ENCODE measurements at places on chromosomes 5 and 9. TPM values are rescaled to one million over a fixed set of nuclear protein-coding genes. Genes with fewer than 3 reads are reported as not detected.

NEUROG1 gene
- total RNA-seq, result not detected

ZNF658 gene
- total RNA-seq, result 4.1 TPM

HEXB gene
- total RNA-seq, result 84.6 TPM

ADGRV1 gene
- 1.0 TPM for total RNA-seq

ZNF300 gene
- total RNA-seq, result 3.7 TPM

PROB1 gene
- total RNA-seq, result 2.9 TPM

LPAR1 gene
- total RNA-seq, result 8.9 TPM

SH3GL2 gene
- total RNA-seq, result not detected

DNA sequence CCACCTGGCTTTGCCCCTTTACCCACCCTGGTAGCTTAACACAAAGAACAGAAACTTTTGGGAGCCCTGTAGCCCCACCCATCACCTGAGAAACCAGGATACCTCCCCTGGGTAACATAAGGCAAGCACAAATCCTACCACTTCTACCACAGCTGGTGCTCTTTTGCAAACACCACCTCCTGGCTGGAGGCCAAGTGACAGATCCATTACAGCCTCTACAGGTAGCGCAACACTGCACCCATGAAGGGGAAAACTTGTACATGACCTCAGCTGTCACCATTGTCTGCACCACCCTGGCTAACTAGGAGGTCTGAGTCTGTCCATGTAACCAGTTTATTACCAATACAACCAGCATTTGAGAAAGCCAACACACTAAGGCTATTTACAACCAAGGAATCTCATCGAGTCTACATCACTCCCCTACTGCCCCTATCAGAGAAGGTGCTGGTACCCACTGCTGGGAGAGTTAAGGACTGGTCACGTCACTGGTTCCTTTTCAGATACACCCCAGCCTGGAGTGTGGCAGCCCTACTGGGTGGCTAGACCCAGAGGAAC, 128.6 kb downstream of the PJA2 start:
- no peaks in the 10 kb centered on the region for H3K27me3 ChIP-seq
- no peak overlapping the region for H3K27ac ChIP-seq
- H3K4me1 ChIP-seq, result no peaks in the 10 kb centered on the region
- DNase-seq, result peak; percentile 3
- no peaks in the 10 kb centered on the region for H3K36me3 ChIP-seq
- H3K4me3 ChIP-seq, result no peak overlapping the region

- H3K36me3 ChIP-seq, result no peaks in the 10 kb centered on the region
- no peak for DNase-seq
- no peaks in the 10 kb centered on the region for H3K27me3 ChIP-seq
- H3K4me3 ChIP-seq, result no peak overlapping the region
- H3K4me1 ChIP-seq, result no peaks in the 10 kb centered on the region
These were observed 110.9 kb downstream of the MACIR start for GRCh38 chr5:103369125-103370120.

GRCh38 chr5:159531554-159532105, 201.3 kb upstream of the IL12B start:
- H3K27ac ChIP-seq, result no peak overlapping the region
- no peaks in the 10 kb centered on the region for H3K27me3 ChIP-seq
- H3K4me1 ChIP-seq, result peaks cover 10% of the 10 kb centered on the region
- DNase-seq, result no peak
- no peaks in the 10 kb centered on the region for H3K36me3 ChIP-seq

DNA sequence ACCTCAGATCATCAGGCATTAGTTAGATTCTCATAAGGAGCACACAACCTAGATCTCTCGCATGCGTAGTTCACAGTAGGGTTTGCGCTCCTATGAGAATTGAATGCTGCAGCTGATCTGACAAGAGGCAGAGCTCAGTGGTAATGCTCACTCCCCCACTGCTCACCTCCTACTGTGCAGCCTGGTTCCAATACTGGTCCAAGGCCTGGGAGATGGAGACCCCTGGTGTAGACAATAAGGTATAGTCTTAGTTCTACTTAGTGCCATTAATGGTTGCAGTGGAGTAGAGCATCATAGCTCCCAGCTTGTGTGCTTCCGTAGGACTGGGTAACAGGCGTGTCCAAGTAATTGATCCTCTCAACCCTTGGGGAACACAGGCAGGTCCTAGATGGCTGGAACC, 70.4 kb upstream of the ANKRD55 start:
- peaks cover 6% of the 10 kb centered on the region for H3K4me1 ChIP-seq
- no peak overlapping the region for H3K4me3 ChIP-seq
- no peak overlapping the region for H3K27ac ChIP-seq
- DNase-seq, result no peak

DNA sequence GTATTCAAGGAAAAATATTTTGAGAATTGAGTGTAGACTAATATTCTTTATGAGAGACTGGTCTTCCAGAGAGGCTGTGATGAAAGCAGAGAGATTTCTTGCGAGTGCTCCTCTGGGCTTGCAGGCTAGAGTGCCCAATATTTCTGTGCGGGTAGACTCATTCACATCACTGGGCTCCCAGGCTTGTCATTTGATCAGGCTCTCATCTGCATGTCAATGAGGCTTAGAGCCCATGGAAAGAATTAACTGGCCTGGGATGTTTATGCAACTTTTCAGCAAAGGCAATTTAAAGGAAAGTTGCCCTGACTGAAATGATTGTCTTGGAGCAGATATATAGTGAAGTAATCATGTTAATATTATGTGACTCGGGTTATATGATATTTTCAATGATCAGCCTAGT, 42.3 kb downstream of the SNCAIP start:
- H3K4me3 ChIP-seq, result no peak overlapping the region
- H3K36me3 ChIP-seq, result no peaks in the 10 kb centered on the region
- no peak overlapping the region for H3K27ac ChIP-seq

GRCh38 chr5:143313298-143313852, 90.1 kb downstream of the NR3C1 start:
- DNase-seq, result no peak
- H3K4me3 ChIP-seq, result no peak overlapping the region
- H3K27me3 ChIP-seq, result no peaks in the 10 kb centered on the region

GRCh38 chr5:180806351-180807011, 3.9 kb upstream of the MGAT1 start:
- no peaks in the 10 kb centered on the region for H3K27me3 ChIP-seq
- H3K36me3 ChIP-seq, result 0 out of 2 replicates have a peak, but pooled peaks cover 3% of the 10 kb centered on the region
- peak overlapping the region; percentile 60 for H3K27ac ChIP-seq
- peaks cover 45% of the 10 kb centered on the region for H3K4me1 ChIP-seq
- H3K4me3 ChIP-seq, result peak overlapping the region; percentile 95
- DNase-seq, result peak; percentile 80

DNA sequence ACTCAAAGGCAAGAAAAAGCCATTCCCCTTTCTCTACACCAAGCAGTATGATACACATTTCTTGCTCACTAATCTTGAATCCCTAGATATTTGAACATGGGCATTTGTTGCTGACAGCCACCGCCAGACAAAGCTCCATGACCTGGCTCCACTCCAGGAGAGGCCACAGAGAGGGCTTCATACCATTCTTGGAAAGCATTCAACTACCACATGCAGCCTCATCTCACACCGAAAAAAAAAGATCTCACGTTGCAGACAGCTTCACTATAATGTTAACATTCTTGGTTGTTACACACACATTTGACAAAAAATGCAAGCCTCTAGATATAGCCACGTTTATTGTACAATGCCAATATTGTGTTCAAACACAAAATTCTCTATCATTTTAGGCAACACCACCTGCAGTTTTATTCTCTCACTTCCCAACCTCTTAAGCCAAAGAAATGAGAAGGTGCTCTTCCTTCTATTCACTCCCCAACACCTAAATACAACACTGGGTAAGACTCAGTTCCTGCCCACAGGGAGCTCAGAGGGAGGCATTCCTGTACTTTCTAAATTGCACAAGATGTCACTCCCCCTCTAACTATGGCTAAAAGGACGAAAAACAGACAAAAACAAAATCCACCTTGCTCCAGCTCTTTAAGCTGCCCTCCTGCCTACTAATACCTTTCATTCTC, 222.4 kb downstream of the TSSK1B start:
- H3K36me3 ChIP-seq, result no peaks in the 10 kb centered on the region
- H3K27ac ChIP-seq, result no peak overlapping the region
- H3K27me3 ChIP-seq, result no peaks in the 10 kb centered on the region
- H3K4me3 ChIP-seq, result no peak overlapping the region
- DNase-seq, result peak; percentile 3

DNA sequence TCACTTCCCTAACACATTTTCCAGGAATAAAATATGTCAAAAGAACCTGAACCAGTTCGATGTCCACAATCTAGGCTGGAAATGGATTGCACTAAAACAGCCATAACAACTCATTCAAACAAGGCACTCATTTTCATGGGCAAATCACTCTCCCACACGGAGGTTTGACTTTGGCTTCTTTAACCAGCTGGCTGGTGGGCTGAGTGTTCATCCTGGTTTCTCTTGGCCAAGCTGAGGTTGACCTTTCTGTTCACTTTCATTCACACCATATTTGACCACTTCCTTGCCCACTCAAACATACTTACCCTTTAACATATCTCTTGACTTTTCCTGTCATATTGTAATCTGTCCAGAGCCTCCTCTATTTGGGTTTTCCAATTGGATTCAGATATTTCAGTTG, 5.4 kb downstream of the IL7R start:
- H3K27me3 ChIP-seq, result no peaks in the 10 kb centered on the region
- H3K27ac ChIP-seq, result no peak overlapping the region
- peaks cover 54% of the 10 kb centered on the region for H3K4me1 ChIP-seq
- DNase-seq, result no peak

GRCh38 chr9:78386773-78387172, 89.8 kb downstream of the PSAT1 start:
- DNase-seq, result no peak
- H3K4me1 ChIP-seq, result no peaks in the 10 kb centered on the region
- H3K27me3 ChIP-seq, result 0 out of 2 replicates have a peak, but pooled peaks cover 5% of the 10 kb centered on the region
- no peaks in the 10 kb centered on the region for H3K36me3 ChIP-seq
- H3K27ac ChIP-seq, result no peak overlapping the region
- H3K4me3 ChIP-seq, result no peak overlapping the region

DNA sequence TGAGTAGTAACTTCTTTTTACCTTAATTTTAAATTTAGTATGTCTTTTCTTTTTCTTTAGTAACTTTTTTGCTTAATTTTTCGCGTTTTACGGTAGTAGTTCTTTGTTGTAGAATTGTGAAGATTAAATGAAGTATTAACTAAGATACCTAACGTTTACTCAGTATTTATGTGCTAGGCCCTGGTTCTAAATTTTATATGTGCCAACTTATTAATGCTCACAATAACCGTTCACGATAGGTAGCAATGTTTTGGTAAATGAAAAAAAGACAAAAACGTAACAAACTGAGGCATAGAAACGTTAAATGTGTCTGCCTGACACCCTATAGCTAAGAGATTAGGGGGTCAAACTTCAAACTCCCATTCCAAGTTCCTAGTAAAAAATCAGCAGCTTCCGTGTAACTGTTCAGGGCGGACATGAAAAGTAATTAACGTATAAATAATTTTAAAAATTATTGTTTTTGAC, 1.2 kb downstream of the MRPS30 start:
- H3K4me3 ChIP-seq, result peak overlapping the region; percentile 86
- H3K36me3 ChIP-seq, result peaks cover 43% of the 10 kb centered on the region
- no peak for DNase-seq
- H3K4me1 ChIP-seq, result peaks cover 26% of the 10 kb centered on the region

- H3K36me3 ChIP-seq, result no peaks in the 10 kb centered on the region
- no peak overlapping the region for H3K27ac ChIP-seq
- DNase-seq, result no peak
- no peaks in the 10 kb centered on the region for H3K27me3 ChIP-seq
- H3K4me1 ChIP-seq, result no peaks in the 10 kb centered on the region
These were observed 150.6 kb downstream of the ERCC6L2 start for GRCh38 chr9:96025995-96026602.

DNA sequence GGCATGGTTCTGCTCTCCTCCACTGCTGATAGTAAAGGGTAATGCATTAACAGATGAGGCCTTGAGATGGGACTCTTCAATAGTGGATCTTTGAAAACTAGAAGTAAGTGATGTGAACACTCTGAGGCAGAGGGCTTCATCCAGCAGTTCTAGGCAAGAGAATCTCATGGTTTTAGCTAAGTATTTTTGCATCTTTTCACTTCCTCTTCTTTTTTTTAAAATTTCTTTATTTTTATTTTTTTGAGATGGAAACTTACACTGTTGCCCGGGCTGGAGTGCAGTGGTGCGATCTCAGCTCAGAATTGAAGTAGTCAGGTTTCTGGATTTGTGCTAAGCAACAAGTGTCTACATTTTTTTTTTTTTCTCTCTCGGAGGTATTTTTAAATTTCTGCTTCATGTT, 101.9 kb downstream of the MTRR start:
- no peak overlapping the region for H3K27ac ChIP-seq
- DNase-seq, result no peak
- H3K4me1 ChIP-seq, result no peaks in the 10 kb centered on the region

- H3K4me1 ChIP-seq, result peaks cover 36% of the 10 kb centered on the region
- no peaks in the 10 kb centered on the region for H3K36me3 ChIP-seq
These were observed 129.3 kb upstream of the SLC44A1 start for GRCh38 chr9:105114964-105115728.

DNA sequence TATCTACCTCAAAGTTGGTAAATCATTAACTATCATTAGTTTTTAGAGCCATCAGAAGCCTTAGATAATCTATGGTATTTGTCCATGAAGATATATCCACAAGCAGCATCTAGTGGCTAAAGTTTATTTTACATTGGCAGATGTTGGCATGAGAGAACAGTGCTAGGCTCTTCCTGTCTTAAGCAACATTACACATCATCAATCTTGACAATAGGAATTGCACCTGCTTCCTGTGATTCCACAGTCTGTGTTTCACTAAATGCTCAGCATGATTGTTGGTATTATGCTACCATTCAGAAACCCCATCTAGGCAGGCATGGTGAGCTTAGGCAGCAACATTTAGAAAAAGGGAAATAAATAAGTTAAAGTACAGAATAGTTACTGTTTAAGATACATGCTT, 246.6 kb downstream of the SLCO4C1 start:
- no peak for DNase-seq
- H3K4me3 ChIP-seq, result no peak overlapping the region
- no peak overlapping the region for H3K27ac ChIP-seq
- no peaks in the 10 kb centered on the region for H3K27me3 ChIP-seq

DNA sequence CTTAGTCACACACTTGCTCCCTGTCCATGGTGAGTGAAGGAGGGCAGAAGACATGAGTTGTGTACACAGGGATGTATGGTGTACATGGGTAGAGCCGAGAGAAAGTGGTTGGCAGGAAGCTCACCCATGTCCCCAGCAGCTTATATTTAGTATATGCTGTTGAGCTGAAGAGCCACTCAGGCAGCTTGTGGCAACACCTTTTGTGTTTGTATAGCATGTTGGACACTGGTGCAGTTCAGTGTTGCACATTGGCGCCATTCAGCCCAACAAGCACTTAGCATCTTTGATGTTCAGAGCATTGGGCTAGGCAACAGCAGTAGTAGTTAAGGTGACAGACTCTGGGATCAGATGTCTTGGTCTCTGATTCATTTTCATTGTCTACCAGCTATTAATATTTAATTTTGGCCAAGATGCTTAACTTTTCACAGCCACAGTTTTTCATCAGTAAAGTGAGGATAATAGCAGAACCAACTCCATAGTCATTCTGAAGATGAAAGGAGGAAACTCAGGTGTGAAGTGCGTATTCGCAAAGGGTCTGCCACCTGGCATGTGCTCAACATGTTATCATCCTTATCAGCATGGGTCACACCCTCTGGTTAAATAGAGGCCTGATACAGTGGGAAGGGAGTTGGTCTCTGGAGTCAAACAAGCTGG, 184.8 kb downstream of the NR3C1 start:
- no peak for DNase-seq
- H3K27ac ChIP-seq, result no peak overlapping the region
- H3K27me3 ChIP-seq, result no peaks in the 10 kb centered on the region
- no peaks in the 10 kb centered on the region for H3K4me1 ChIP-seq
- H3K36me3 ChIP-seq, result no peaks in the 10 kb centered on the region

- DNase-seq, result no peak
- H3K4me3 ChIP-seq, result no peak overlapping the region
- no peaks in the 10 kb centered on the region for H3K36me3 ChIP-seq
- H3K27ac ChIP-seq, result no peak overlapping the region
- H3K4me1 ChIP-seq, result no peaks in the 10 kb centered on the region
These were observed 205.0 kb upstream of the PRDM9 start for GRCh38 chr5:23302438-23302837.
